ENCODE measurements at places on chromosomes 4 and X.
A peak's percentile ranks its signal among the peaks of the same experiment; 100 is the strongest.

DNA sequence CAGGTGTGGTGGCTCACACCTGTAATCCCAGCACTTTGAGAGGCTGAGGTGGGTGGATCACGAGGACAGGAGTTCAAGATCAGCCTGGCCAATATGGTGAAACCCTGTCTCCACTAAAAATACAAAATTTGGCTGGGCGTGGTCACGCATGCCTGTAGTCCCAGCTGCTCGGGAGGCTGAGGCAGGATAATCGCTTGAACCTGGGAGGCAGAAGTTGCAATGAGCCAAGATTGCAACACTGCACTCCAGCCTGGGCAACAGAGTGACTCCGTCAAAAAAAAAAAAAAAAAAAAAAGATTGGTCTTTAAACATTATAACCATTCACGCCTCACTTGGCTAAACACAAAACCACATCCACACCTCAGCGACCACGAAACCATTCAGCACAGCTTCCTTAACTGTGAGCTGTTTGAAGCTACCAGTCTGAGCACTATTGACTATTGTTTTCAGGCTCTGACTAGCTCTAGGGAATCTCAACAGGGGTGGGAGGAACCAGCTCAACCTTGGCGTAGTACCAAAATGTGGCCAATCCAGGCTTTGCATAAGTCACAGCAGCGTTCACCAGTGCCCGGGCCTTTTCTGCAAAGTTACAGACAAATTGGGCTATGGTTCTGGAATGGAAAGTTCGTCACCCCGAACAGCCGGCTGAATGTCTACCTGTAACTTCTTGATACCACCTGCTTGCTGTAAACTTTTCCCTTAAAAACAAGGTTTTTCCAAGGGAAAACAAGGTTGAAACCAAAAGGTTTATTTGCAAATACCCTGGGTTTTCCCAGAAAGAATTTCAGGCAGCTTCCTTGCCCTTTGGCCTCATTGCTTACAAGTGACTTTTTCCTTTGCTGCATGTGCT, 73.6 kb upstream of the DHX15 start:
- peak; percentile 46 for DNase-seq

- DNase-seq = no peak
Measured at GRCh38 chr4:134533068-134533467, 331.5 kb upstream of the PABPC4L start.

DNA sequence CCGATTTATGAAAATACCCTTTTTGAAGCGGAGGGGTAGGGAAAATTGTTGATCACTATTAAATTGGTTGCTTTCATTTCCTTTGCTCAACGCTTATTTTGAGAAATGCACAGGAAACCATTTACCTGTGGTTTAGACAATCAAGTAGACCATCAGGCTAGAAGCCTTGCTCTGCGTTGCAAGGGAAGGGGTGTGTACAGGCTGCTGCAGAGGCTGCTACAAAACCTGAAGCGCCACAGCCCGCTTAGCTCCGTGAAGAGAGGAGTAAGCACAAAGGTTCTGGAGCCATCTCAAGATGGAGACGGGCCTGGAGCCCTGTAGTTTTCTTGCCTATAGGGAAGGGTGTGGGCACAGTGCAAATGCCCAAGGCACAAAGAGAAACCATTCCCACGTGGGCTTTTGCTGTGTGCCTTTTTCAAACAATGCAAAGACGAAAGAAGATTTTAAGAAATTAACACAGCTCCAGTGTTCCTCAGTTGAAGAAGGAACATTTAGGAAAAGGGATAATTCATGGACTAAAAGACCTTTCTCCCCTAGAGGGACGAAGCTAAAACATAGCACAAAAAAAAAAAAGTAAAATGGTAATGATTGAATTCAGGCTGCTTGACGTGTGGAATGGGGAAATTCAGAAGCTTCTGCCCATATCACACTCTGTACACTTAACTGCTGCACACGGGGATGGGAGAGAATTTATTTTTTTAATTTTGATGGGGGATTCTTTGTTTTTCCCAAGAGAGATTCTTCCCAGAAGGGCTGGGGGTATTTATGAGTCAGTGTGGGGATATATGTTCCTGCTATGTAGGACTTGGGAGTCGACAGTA, 3.5 kb downstream of the TMSB4X start:
- no peak for DNase-seq

GRCh38 chr4:44869222-44869882, 143.0 kb upstream of the GNPDA2 start:
- DNase-seq = no peak

DNA sequence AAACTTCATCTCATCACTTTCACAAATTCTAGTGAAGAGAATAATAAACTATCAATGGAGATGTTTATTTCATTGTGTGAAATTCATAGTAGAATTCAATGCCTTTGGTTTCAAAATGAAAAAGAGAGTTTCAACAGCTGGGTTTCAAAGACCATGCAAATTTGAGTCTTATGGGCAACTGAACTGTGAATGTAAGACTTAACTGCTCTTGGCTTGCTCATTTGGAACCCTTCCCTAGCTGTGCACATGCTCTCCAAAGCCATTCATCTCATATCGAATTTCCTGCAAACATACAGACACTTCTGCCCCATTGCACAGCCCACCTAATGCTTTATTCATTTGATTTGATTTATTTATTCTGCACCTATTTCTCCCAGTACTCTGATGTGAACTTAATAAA, 154.5 kb downstream of the GRXCR1 start:
- no peak for DNase-seq

GRCh38 chr4:6527683-6528595, 47.0 kb upstream of the MAN2B2 start:
- no peak for DNase-seq

- DNase-seq = no peak
Measured at GRCh38 chrX:119667111-119667878, 25.7 kb downstream of the SEPTIN6 start.

- DNase-seq = no peak
Measured at GRCh38 chr4:162803378-162803777, 363.3 kb downstream of the NAF1 start.

- DNase-seq = no peak
Measured at GRCh38 chrX:49264460-49264859, at the start of gene FOXP3. Gene FOXP3 (minus strand): TSS chrX:49264710. CDS start chrX:49258505, 6,205 bp downstream.

DNA sequence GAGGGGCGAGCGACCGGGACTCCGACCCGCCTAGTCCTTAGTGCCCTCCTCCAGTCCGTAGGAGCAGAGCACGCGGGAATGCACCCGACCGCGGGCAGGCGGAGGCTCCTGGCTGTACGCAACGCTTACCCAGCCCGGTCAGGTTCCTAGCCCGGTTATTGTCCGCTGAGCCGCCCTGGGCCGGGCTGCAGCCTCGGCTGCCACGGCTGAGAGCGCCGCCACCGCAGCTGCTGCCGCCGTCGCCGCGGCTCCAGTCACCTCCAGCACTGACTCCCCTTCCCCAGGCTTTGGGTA, at the start of gene AMER1:
TSS of gene AMER1 (minus strand) at position 268 of the 294 bp plus-strand sequence. CDS start 12,422 bp downstream, outside the sequence.
- DNase-seq = peak; percentile 55

DNA sequence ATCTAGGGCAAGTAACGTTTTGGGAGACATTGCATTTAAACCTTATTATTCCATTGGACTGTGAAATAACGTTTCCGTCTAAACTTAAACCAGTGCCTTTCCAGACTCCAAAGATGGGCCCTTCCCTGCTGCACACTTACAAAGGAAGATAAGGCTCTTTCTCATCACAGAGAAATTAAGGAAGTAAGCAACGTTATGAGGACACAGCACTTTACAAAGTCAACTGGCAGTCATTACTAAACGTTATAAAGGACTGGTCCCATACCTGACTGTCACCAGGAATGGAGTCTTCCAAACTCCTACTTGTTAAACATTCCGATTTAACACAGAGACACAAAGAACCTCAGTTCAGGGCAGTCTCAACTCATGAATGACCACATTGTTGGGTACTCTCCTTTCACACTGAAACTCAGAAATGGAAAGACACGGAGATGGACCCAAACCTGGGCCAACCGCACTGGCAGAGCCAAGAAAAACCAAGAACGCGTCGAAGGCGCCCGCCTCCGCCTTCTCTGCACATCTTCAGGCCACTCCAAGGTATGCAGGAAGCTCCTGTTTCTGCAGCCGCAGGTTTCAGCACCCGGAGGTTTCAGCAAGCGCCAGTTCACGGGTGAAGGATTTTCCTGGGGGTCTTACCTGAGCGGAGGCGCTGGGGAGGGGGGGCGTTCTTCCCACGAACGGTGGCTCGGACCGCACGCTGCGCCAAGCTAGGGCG, 670 bp downstream of the PAPSS1 start:
- DNase-seq = no peak

DNA sequence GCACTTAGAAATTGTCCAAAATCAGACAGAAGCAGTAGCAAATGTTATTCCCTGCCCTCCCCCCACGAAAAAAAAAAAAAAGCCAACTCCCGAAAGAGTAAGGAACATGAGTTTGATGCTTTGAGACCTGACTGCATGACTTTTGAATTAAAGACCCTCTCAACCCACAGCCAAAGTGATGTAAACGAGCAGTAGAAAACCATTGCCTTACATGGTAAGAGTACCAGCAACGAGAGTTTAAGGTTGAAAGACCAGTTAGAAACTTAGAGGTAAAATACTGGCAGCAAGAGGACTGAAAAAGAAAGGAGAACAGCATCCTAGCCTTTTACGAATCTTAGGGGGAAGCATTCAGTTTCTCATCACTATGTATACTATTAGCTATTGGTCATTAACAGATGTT, 10.0 kb upstream of the ANXA10 start:
- DNase-seq = no peak

GRCh38 chrX:153871451-153871850, 14.5 kb downstream of the L1CAM start:
- no peak for DNase-seq

DNA sequence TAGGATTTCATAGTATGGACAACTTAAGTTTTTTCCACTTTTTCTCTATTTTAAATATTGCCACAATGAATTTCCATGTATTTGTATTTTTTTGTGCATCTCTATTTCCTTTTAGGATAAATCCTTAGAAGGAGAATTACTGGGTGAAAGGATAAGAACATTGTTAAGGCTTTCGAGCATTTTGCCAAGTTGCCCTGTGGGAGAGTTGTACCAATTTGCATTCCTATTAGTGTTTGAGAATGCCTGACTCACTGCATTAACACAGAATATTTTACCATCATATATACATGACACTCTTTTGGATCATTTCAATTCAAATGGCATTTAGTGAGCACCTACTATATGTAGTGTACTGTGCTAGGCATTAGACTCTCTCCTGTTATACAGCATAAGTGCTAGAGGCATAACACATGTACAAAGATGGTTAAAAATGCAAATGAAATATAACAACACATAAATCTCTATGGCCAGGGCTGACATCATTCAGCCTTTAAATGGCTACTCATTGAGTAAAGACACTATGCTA, 57.0 kb downstream of the PLAC1 start:
- no peak for DNase-seq

GRCh38 chrX:67717571-67717970, 173.8 kb downstream of the AR start:
- no peak for DNase-seq

DNA sequence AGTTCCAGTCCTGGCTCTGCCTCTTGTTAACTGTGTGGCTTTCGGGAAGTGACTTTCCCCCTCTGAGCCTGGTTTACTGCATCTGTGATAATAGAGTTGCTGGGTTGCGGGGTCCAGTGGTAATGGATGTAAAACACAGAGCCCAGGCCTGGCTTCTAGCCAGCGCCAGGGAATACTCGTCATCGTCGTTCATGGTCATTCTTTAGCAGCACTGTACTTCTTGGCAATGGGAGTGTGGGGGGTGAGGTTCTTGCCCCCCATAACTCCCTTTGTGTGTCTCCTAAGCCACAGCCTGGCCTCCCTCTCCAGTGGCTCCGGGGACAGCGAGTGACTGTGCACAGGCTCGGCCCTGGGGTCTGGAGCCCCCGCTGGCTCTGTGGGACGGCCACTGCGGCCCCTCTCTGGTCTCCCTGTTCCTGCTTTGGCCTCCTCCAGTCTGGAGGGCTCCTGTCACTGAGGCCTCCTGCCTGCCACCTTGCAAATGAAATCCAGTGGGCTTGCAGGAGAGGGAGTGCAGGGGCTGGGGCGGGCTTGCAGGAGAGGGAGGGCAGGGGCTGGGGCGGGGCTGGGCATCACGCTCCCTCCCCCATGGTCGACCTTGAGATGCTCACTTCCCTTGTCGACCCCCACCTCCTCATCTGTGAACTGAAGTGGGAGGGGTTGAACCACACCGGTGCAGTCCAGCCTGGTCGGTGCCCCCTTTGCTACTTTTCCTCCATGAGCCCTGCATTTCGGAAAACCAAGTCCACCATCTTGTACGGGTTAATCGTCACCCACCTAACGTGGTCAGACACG, 13.2 kb downstream of the PSAPL1 start:
- DNase-seq = no peak

GRCh38 chr4:168803732-168804131, 206.3 kb downstream of the CBR4 start:
- no peak for DNase-seq

DNA sequence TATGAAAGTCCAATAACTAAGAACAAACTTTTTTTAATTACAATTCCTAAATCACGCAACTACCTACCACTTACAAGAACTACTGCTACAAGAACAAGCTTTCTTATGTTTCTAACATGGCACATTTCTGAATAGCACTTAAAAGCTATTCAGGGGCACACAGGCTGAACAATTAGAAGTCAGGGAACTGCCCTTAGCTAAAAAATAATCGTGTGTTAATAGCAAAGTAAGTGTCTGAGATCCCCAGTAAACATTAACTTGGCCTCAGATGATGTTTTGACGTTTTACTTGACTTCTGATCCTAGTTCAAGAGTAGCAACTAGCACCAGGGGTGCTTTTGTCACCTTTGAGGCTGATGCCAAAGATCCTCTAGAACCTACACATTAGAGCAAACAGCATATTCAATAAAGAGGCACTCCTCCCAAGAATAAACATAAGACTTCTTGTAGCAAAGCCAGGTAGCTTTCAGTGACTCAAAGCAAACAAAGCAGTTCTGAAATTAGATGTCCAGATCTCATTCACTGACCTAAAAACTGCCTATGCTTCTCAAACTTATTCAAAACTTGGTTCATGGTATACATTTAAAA, 16.2 kb downstream of the SPOCK3 start:
- DNase-seq = no peak

- DNase-seq = no peak
Measured at GRCh38 chrX:8663325-8663724, 68.6 kb downstream of the ANOS1 start.

DNA sequence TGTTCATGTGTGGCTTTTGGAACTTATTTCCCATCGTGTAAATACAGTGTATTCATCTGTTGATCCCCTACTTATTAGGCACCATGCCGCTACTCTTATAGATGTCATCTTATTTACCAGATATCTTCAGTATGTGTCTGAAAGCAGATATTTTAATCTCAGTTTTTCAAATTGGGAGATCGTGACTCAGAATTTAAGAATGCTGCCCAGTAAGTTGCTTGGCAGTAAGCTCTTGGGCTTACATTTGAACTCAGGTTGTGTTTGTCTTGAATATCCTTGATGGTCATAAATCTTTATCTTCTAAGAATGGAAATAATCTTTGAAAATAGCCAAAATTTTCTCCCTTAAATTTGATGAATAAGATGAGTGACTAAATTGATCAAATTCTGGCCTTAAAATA, 45.9 kb upstream of the RPA4 start:
- DNase-seq = no peak

Data from NCI-H774 (cell line).